ENCODE measurements at places on chromosomes 16 and 17. TPM values are rescaled to one million over a fixed set of nuclear protein-coding genes. Genes with fewer than 3 reads are reported as not detected.

DNA sequence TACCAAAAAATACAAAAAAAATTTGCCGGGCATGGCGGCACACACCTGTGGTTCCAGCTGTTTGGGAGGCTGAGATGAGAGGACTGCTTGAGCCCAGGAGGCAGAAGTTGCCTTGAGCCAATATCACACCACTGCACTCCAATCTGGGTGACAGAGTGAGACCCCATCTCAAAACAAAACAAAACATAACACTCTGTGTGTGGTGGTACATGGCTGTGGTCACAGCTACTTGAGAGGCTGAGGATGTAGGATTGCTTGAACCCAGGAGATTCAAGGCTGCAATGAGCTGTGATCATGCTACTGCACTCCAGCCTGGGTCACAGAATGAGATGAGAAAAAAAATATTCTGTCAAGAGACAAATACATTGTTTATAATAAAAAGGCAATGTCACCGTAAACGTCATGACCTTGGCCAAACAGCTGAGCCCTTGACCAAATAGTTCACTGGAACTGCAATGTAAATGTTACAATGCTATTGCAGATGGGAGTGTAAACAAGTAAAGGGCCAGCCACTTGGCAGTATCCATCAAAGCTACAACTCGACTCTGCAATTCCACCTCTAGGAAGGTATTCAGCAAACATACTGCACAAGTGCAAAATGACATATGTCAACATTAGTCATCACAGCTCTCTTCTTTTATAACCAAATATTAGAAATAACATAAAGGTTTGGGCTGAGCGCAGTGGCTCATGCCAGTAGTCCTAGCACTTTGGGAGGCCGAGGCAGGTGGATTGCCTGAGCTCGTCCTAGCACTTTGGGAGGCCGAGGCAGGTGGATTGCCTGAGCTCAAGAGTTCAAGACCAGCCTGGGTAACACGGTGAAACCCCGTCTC is 16.9 kb downstream of the EARS2 start:
- no peak for DNase-seq

- DNase-seq, result no peak
Observed at GRCh38 chr16:10920726-10921427, 21.4 kb downstream of the DEXI start.

GRCh38 chr16:67283039-67283825 is 3.9 kb downstream of the PLEKHG4 start:
- no peak for DNase-seq

- no peak for DNase-seq
Observed at GRCh38 chr17:39926588-39927100, 757 bp downstream of the ORMDL3 start.

- DNase-seq, result no peak
Observed at GRCh38 chr16:50706250-50706649, 12.8 kb downstream of the NOD2 start.

- no peak for DNase-seq
Observed at GRCh38 chr16:51877686-51878085, 669.3 kb downstream of the TOX3 start.

- DNase-seq, result no peak
Observed at GRCh38 chr16:12436201-12436657, 367.5 kb downstream of the CPPED1 start.

- no peak for DNase-seq
Observed at GRCh38 chr17:76272541-76273444, 7.6 kb downstream of the UBALD2 start.

DNA sequence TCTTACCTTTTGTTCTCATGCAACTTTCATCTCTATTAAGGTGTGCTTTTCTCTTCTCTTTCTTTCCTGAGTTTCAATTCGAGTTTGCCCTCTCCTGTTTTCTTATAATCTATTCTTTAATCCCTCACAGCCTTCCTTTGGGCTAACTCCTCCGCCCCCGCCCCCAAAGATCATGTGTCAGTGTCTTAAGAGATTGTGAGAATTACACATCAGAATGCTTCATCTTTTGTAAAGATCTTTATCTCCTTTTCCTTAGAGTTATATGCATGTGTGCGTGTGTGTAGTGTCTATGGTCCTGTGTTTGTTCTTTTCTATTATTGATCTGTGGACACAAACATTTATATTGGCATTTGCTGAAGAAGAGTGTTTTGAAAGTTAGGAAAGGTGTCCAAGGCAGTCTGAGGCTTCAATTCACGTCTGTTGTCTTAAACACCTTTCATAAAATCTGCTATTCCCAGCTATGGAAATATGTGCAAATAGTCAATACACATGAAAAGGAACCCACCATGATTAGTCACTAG is 6.1 kb upstream of the ALDH3A2 start:
- DNase-seq, result no peak

- no peak for DNase-seq
Observed at GRCh38 chr16:14289692-14290340, 218.7 kb downstream of the MRTFB start.

GRCh38 chr16:17619261-17619660 is 148.5 kb upstream of the XYLT1 start:
- no peak for DNase-seq

GRCh38 chr17:9071811-9072498 is 50.6 kb downstream of the NTN1 start:
- DNase-seq, result no peak

KIF19 gene
- total RNA-seq, result 3.6 TPM

CA5A gene
- total RNA-seq, result not detected

MPV17L gene
- 13.3 TPM for total RNA-seq

MARCHF10 gene
- 1.4 TPM for total RNA-seq

CRYBA1 gene
- total RNA-seq, result not detected

Measured in dorsolateral prefrontal cortex (tissue), 122 donors.